Keratinocyte (primary cell): ENCODE measurements at places on chromosomes 6 and 20. TPM values are rescaled to one million over a fixed set of nuclear protein-coding genes. Genes with fewer than 3 reads are reported as not detected.

ENPP1 gene
- polyA plus RNA-seq: 0.22 to 0.34 TPM (median 0.22 TPM) in 3 replicates

CEP250 gene
- 4.1 to 8.1 TPM (median 5.8 TPM) in 3 replicates for polyA plus RNA-seq

KAT14 gene
- 9.4 to 9.8 TPM (median 9.6 TPM) in 3 replicates for polyA plus RNA-seq

ADGB gene
- polyA plus RNA-seq: not detected in 3 replicates

TNFRSF6B gene
- 51.9 to 151 TPM (median 58.1 TPM) in 3 replicates for polyA plus RNA-seq

MMS22L gene
- polyA plus RNA-seq: 5.4 to 14.3 TPM (median 7.1 TPM) in 3 replicates

RIMS1 gene
- 0.03 TPM in 1 of 3 replicates, not detected in the others for polyA plus RNA-seq

WFDC8 gene
- not detected in 3 replicates for polyA plus RNA-seq

ZC3H12D gene
- polyA plus RNA-seq: 0.03 to 0.04 TPM in 2 of 3 replicates, not detected in the other

GRCh38 chr6:34559651-34560365 is 3.7 kb upstream of the SPDEF start:
- DNase-seq: no peak
- no peak overlapping the region for H3K27ac ChIP-seq
- peaks cover 2% of the 10 kb centered on the region for H3K4me1 ChIP-seq
- H3K36me3 ChIP-seq: no peaks in the 10 kb centered on the region

GRCh38 chr6:110075406-110075805 is 97.3 kb downstream of the GPR6 start:
- no peaks in the 10 kb centered on the region for H3K27me3 ChIP-seq
- no peak for DNase-seq
- H3K27ac ChIP-seq: no peak overlapping the region
- no peaks in the 10 kb centered on the region for H3K4me1 ChIP-seq
- H3K4me3 ChIP-seq: no peak overlapping the region

DNA sequence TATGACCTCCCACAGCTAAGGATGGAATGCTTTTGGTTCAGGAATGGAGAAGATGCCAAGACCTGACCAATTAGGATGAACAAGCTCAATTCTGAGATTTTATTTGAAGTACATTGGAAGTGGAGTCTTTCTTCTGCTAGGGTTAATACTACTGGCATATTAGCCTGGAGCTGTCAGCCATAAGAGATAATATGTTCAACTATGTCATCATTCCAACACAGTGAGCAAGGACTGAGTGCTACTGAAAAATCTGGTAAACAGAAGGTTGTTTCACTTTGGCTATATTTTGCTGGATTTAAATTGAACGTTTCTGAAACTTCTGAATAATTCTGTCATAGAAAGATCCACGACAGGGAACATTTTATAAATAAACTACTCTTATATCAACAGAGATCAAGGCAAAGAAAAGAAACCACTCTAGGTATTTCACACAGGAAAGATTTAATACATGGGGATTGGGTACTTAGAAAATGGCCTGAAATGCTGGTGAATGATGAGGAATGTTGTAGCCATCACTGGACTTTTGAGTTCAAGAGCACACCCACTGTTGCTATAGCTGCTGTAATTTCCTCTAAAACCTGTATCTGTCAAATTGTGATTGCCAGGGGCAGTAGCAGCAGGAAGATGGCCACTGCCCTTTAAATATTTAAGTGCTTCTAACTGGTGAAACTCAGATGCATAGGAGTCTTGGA is 200.5 kb downstream of the PLCB4 start:
- H3K27ac ChIP-seq: no peak overlapping the region
- no peaks in the 10 kb centered on the region for H3K36me3 ChIP-seq
- no peaks in the 10 kb centered on the region for H3K4me1 ChIP-seq
- no peak overlapping the region for H3K4me3 ChIP-seq
- H3K27me3 ChIP-seq: no peaks in the 10 kb centered on the region

GRCh38 chr6:35497571-35498421 is 917 bp upstream of the TEAD3 start:
- peak overlapping the region; percentile 79 for H3K27ac ChIP-seq
- H3K27me3 ChIP-seq: no peaks in the 10 kb centered on the region
- H3K4me1 ChIP-seq: peaks cover 32% of the 10 kb centered on the region
- peak overlapping the region; percentile 74 for H3K4me3 ChIP-seq
- H3K36me3 ChIP-seq: peaks cover 2% of the 10 kb centered on the region

DNA sequence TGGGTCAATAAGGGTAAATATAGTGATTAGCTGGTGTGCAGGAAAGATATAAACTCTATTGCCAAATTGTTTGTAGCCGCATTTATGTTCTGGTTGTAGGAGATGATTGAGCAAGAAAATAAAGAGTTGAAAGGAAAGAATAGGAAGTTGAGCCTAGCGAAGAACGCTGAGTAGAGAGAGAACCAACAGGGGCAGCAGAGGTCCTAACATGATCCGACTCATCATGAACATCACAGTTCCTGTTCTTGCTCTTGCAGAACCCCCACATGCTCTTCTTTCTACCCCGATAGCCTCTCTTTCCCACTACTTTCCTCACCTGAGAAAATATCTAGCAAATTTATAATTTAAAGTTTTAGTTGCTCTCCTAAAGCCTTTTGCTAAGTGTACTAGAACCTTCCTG is 9.9 kb upstream of the ID4 start:
- no peaks in the 10 kb centered on the region for H3K36me3 ChIP-seq
- DNase-seq: no peak
- no peak overlapping the region for H3K4me3 ChIP-seq
- no peak overlapping the region for H3K27ac ChIP-seq
- H3K4me1 ChIP-seq: no peaks in the 10 kb centered on the region
- no peaks in the 10 kb centered on the region for H3K27me3 ChIP-seq

DNA sequence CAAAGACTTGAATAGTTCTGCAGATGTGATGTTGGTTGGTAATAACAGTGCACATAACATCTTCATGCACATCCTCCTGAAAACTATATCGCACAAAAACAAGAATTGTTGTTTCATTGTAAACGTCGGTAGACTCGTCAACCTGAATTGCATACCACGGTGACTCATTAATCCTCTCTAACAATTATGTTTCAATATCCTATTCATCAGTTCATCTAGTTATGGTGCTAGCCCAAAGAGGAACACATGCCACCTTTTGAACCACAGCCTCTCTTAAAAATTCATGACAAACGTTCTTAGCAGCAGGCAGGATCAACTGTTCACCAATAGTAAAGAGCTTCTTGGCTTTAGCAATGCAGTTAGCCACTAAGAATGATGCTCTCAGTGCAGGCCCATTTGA is 25.0 kb downstream of the CRYBG1 start:
- H3K36me3 ChIP-seq: no peaks in the 10 kb centered on the region
- no peak for DNase-seq
- H3K27me3 ChIP-seq: no peaks in the 10 kb centered on the region
- no peak overlapping the region for H3K27ac ChIP-seq
- H3K4me3 ChIP-seq: no peak overlapping the region

DNA sequence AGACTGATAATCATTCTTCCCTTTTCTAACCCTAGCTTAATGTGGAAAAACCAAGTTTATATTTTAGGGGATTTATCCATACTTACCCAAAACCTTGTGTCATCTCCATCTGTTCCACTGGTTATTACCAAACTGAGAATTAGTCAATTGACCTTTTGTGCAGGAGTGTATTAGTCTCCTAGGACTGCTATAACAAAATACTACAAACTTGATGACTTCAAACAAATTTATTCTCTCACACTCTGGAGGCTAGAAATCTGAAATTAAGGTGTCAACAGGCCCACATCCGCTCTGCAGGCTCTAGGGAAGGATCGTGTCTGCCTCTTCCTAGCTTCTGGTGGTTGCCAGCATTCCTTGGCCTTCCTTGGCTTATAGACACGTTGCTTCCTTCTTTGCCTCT is 12.7 kb upstream of the GMDS start:
- no peak for DNase-seq
- no peak overlapping the region for H3K4me3 ChIP-seq
- H3K36me3 ChIP-seq: no peaks in the 10 kb centered on the region
- no peaks in the 10 kb centered on the region for H3K27me3 ChIP-seq

GRCh38 chr20:4225745-4226144 is 210.4 kb upstream of the RNF24 start:
- no peaks in the 10 kb centered on the region for H3K4me1 ChIP-seq
- H3K4me3 ChIP-seq: no peak overlapping the region
- DNase-seq: no peak
- H3K36me3 ChIP-seq: no peaks in the 10 kb centered on the region
- no peak overlapping the region for H3K27ac ChIP-seq

DNA sequence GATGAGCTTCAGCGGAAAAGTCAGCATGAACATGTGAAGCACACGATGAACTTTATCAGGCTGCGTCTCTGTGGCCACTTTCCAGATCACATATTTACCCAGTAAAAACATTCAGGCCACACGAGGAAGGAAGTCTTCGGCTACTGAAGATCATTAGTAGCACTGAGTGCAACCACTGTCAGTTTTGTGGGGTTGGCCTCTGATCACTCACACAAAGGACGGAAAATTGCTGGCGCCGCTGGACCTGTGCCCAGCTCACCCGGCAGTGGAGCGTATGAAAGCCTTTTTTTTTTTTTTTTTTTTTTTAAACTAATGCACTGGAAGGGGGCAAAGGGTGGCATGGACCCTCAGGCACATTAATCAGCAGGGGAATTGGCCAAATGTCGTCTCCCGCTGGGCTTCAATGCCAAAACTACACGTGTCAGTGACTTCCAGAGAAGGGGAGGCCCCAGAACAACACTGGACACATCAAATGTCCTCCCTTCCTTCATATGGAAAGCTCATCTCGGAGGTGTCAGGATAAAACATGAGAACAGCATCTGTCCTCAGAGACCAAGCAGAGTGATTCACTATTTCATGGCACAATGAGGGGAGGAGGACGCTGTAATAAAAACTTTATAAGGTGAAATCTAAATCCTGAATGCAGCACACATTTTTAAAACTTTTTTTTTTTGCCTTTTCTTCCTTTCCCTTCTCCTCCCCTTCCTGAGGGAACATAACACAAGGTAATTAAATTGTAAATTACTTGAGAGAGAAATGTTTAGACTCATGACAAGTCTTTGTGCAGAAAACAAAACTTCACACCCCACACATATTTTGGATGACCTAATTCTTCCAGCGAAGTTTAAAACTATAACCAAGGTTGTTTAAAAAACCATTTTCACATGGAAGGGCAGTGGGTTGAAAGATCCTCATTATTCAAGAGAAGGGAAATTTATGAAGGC is 223.4 kb downstream of the FOXC1 start:
- peaks cover 7% of the 10 kb centered on the region for H3K4me1 ChIP-seq
- H3K27ac ChIP-seq: no peak overlapping the region
- H3K4me3 ChIP-seq: no peak overlapping the region
- H3K27me3 ChIP-seq: no peaks in the 10 kb centered on the region
- no peaks in the 10 kb centered on the region for H3K36me3 ChIP-seq
- DNase-seq: no peak

DNA sequence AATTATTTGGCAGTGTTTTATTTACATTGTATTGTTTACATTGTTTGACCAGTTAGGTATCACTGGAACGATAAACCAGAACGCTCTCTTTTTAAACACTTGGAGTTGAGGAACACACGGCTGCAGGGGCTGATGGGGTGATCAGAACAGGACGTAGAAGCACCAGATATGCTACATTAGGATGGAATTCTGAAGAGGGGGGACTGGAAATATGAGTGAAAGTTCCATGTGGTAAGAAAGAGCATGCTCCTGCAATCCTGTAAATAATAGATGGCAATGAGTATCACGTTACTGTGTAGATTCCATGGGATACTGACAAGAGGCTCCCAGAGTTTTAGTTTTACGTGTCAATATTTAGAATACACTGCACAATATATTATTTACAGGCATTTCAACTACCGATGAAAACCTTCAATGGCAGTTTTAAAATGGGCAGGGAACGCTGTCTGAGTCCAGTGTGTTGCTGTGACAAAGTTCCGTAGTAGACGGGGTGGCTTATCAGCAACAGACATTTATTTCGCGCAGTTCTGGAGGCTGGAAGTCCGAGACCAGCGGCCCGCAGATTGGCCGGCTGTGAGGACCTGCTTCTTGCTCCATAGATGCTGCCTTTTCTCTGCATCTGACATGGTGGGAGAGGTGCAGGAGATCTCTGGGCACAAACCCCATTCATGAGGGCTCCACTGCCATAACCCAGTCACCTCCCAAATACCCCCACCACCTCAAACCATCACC is 43.1 kb downstream of the SYNJ2 start:
- H3K27ac ChIP-seq: no peak overlapping the region
- H3K4me3 ChIP-seq: no peak overlapping the region
- no peaks in the 10 kb centered on the region for H3K27me3 ChIP-seq
- H3K4me1 ChIP-seq: peaks cover 13% of the 10 kb centered on the region

DNA sequence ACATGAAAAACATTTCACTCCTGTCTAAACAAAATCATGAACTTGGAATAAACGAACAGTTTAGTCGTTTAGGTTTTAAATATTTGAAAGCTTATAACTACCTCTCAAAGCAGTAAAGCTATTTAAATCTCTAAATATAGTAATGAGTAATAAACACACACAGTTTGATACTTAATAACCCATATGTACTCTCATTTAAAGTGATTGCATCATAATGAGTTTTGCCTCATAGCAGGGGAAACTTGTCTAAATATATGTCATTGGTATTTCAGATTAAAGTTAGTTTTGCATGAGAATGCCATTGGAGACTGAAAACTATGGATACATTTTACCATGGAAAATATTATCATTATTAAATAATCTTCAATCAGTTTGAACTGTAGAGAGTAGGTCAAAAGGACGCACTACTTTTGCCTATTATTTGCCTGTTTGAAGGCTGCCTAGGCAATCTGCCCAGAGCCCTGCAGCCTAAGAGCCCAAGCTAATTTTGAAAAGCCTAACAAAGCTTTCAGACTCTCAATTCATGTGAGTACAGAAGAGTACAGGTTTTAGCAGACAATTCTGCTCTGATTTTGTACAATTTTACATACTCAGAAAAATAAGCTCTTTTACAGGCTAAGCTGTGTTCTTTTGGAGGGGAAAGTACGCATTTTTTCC is 632.8 kb downstream of the HACE1 start:
- no peaks in the 10 kb centered on the region for H3K4me1 ChIP-seq
- no peak overlapping the region for H3K4me3 ChIP-seq
- H3K36me3 ChIP-seq: no peaks in the 10 kb centered on the region
- no peak for DNase-seq

DNA sequence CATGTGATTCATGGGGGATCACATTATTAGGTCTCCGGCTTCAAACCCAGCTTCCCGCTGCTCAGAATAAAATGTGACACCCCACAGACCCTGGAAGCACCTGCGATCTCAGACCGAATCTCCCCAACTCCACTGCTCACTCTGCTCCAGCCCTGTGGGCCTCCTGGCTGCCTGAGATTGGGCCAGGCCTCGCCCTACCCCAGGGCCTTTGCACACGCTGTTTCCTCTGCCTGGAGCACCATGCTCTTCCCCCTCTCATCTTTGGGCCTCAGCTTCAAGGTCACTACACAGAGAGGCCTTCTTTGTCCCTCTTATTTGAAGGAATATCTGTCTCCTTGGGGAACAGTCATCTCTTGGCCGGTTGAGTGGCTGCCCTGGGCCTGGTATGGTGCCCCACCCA is 48.8 kb downstream of the RBM38 start:
- H3K36me3 ChIP-seq: no peaks in the 10 kb centered on the region
- DNase-seq: no peak
- peaks cover 9% of the 10 kb centered on the region for H3K4me1 ChIP-seq
- peaks cover 38% of the 10 kb centered on the region for H3K27me3 ChIP-seq

- H3K4me3 ChIP-seq: no peak overlapping the region
- H3K36me3 ChIP-seq: peaks cover 3% of the 10 kb centered on the region
- DNase-seq: no peak
- no peak overlapping the region for H3K27ac ChIP-seq
- peaks cover 18% of the 10 kb centered on the region for H3K4me1 ChIP-seq
- H3K27me3 ChIP-seq: no peaks in the 10 kb centered on the region
Observed at GRCh38 chr6:13462458-13463327, 24.7 kb downstream of the GFOD1 start.
